ENCODE measurements at places on chromosomes 1 and 21. TPM values are rescaled to one million over a fixed set of nuclear protein-coding genes. Genes with fewer than 3 reads are reported as not detected.

LMOD1 gene
- total RNA-seq = 17.1 TPM

RIPPLY3 gene
- total RNA-seq = not detected

KCNH1 gene
- total RNA-seq = 41.3 TPM

RPE65 gene
- not detected for total RNA-seq

GJA9 gene
- not detected for total RNA-seq

SPATC1L gene
- 6.9 TPM for total RNA-seq

FAF1 gene
- 52.2 TPM for total RNA-seq

IVNS1ABP gene
- 91.6 TPM for total RNA-seq

BCL2L15 gene
- total RNA-seq = 0.36 TPM

TTC34 gene
- total RNA-seq = 0.29 TPM

DNA sequence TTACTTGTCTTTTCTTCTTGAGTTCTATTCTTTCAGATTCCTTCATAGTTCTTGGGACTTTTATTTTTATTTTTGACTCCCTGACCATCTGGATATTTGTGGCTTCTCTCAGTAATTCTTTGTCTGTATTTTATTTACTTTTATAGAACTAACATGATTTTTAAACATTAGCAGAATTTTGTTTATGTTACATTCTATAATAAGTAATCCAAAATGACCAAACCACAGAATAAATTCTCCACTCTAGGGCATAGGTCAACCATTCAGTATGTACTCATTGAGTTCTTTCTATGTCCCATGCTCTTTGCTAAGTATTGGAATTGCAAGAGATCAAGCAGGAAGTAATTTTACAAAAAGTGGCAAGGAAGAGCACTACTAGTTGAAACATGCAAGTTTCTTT, 969.0 kb downstream of the TTLL7 start:
- no peak overlapping the region for H3K27ac ChIP-seq
- no peaks in the 10 kb centered on the region for H3K36me3 ChIP-seq

- H3K27ac ChIP-seq = no peak overlapping the region
- DNase-seq = no peak
- no peak overlapping the region for H3K4me3 ChIP-seq
- no peaks in the 10 kb centered on the region for H3K4me1 ChIP-seq
Measured at GRCh38 chr1:166601650-166602278, 237.5 kb upstream of the POGK start.

DNA sequence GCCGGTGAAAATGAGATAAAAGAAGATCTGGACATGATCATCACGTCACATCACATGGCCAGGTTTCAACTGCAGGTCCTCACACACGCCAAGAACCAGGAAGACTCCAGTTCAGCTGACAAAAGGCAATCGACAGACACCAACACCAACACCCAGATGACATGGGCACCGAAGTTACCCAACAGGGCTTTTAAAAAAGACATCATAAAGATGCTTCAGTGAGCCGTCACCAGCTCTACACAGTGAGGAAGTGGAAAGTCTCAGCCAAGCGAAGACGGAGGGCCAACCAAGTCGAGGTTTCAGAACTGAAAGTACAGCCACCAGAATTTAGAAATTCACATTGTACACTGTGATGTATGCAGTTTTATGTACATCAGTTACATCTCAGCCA, 154.3 kb upstream of the COL6A1 start:
- no peaks in the 10 kb centered on the region for H3K36me3 ChIP-seq
- H3K27me3 ChIP-seq = peaks cover 27% of the 10 kb centered on the region
- no peak overlapping the region for H3K4me3 ChIP-seq
- no peak for DNase-seq
- H3K27ac ChIP-seq = no peak overlapping the region

- no peak overlapping the region for H3K4me3 ChIP-seq
- H3K27me3 ChIP-seq = no peaks in the 10 kb centered on the region
- no peaks in the 10 kb centered on the region for H3K36me3 ChIP-seq
- no peak overlapping the region for H3K27ac ChIP-seq
- no peaks in the 10 kb centered on the region for H3K4me1 ChIP-seq
Measured at GRCh38 chr1:71780681-71781080, 501.7 kb downstream of the NEGR1 start.

DNA sequence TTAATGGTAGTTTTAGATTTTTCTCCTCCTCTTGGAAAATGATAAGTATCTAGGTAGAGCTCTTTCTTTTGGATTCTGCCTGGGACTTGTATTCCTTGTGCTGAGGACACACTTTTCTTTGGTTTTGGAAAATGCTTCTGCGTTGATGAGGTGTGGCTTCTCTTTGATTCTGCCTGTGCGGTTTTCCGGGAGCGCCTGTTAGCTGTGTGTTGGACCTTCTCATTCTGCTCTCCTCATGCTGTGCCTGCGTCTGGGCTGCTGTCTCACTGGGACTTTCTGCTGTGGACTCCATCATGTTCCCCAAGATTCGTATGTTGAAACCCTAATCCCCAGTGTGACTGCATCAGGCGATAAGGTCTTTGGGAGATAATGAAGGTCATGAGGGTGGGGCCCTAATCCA, 21.0 kb downstream of the C1orf174 start:
- no peak overlapping the region for H3K4me3 ChIP-seq
- H3K36me3 ChIP-seq = peaks cover 14% of the 10 kb centered on the region
- H3K27me3 ChIP-seq = no peaks in the 10 kb centered on the region
- no peaks in the 10 kb centered on the region for H3K4me1 ChIP-seq
- no peak for DNase-seq

GRCh38 chr1:110800079-110800478, 72.9 kb upstream of the CD53 start:
- no peaks in the 10 kb centered on the region for H3K36me3 ChIP-seq
- H3K4me3 ChIP-seq = no peak overlapping the region
- no peaks in the 10 kb centered on the region for H3K27me3 ChIP-seq
- no peaks in the 10 kb centered on the region for H3K4me1 ChIP-seq

DNA sequence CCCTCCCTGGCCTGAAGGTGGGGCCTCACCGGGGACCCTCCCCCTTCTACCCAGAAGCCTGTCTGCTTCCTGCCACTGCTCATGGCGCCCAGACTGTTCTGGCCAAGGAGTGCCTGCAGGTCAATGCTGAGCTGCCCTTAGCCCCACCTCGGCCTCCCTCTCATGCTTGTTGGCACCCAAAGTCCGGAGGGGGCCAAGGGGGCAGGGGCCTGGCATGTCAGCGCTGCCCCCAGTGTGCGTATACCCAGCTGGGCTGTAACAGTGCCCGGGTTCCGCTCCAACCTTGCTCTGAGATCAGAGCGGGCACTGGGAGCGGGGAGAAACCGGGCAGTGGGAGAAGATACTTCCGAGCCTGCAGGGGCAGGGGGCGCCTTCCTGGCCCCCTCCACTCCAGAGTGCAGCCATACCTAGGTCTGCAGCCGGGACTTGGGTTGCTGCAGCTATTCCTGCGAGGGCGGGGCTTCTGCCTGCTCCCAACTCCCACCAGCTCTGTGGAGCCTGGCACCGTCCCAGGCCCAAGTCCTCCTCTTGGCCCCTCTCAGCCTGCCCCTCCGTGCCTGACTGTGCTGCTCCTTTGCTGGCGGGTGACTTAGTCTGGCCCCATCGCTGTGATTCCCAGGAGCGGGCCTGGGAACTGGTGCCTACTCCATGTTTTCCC, 21.4 kb upstream of the TGFB2 start:
- no peaks in the 10 kb centered on the region for H3K36me3 ChIP-seq
- H3K27ac ChIP-seq = no peak overlapping the region
- no peaks in the 10 kb centered on the region for H3K27me3 ChIP-seq
- no peak for DNase-seq

DNA sequence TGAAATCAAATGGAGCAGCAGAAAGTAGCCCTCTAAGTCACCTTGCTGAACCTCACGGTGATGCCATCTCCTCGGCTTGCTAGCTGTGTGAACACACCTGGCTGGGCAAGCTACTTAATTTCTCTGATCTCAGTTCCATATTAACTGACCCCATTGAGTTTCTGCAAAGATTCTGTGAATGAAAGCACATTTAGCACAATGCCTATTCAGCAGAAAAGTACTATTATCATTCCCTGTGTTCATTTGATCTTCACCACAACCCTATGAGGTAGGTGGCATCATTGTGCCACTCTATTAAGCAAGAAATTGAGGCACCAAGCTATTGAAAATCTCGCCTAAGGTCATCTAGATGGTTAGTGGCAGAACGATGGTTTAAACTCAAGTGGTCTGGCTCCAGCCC, 130.1 kb upstream of the HOOK1 start:
- no peaks in the 10 kb centered on the region for H3K27me3 ChIP-seq
- no peaks in the 10 kb centered on the region for H3K36me3 ChIP-seq
- no peak overlapping the region for H3K4me3 ChIP-seq
- peaks cover 2% of the 10 kb centered on the region for H3K4me1 ChIP-seq
- DNase-seq = no peak

- DNase-seq = no peak
- H3K27me3 ChIP-seq = no peaks in the 10 kb centered on the region
- H3K27ac ChIP-seq = no peak overlapping the region
- H3K36me3 ChIP-seq = no peaks in the 10 kb centered on the region
Measured at GRCh38 chr1:107430540-107431228, 289.8 kb downstream of the NTNG1 start.

GRCh38 chr1:95311762-95312161, 77.8 kb downstream of the RWDD3 start:
- no peaks in the 10 kb centered on the region for H3K4me1 ChIP-seq
- no peak overlapping the region for H3K4me3 ChIP-seq
- no peak for DNase-seq

GRCh38 chr1:85612704-85613361, 32.3 kb downstream of the CCN1 start:
- H3K27ac ChIP-seq = peak overlapping the region; percentile 99
- no peaks in the 10 kb centered on the region for H3K36me3 ChIP-seq
- no peaks in the 10 kb centered on the region for H3K27me3 ChIP-seq
- DNase-seq = peak; percentile 95
- H3K4me1 ChIP-seq = peaks cover 62% of the 10 kb centered on the region
- H3K4me3 ChIP-seq = peak overlapping the region; percentile 18

DNA sequence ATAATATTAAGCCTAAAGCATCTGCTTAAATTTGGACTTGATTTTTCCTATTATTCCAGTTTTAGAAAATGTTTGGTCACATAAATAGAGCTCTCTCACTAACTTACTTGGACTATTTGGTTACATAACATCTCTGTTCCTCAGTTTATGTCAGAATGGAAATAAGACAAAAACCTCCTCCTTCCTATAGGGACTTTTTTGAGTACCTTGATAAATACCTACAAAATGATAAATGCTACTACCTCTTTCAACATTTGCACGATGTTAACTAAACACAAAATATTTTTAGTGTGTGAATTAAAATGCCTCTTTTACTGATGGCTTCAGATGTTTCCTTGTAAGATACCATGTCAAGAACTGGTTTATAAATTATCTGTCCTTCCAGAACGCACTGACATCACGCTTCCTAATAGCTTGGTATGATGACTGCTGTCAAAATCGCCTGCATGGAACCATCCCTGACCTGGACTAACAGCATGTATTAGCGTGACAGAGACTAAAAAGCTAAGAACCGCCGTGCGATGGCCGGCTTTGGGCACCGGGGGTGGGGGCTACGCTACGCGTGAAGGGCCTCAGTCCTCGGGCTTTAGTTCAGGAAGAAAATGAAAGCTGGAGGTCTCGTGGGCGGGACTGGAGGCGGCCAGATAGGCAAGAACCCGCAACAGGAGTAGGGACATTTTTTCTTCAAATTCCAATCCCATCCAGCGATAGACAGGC, 133.2 kb upstream of the BARHL2 start:
- peak; percentile 73 for DNase-seq
- H3K36me3 ChIP-seq = no peaks in the 10 kb centered on the region
- peak overlapping the region; percentile 43 for H3K27ac ChIP-seq
- no peaks in the 10 kb centered on the region for H3K27me3 ChIP-seq

GRCh38 chr1:169312084-169312954, 55.3 kb downstream of the NME7 start:
- H3K36me3 ChIP-seq = no peaks in the 10 kb centered on the region
- DNase-seq = peak; percentile 87
- no peak overlapping the region for H3K4me3 ChIP-seq
- H3K27me3 ChIP-seq = no peaks in the 10 kb centered on the region
- peaks cover 11% of the 10 kb centered on the region for H3K4me1 ChIP-seq

GRCh38 chr21:46455575-46456385, 2.9 kb upstream of the DIP2A start:
- H3K27ac ChIP-seq = peak overlapping the region; percentile 48
- peaks cover 36% of the 10 kb centered on the region for H3K4me1 ChIP-seq
- H3K36me3 ChIP-seq = no peaks in the 10 kb centered on the region
- H3K27me3 ChIP-seq = no peaks in the 10 kb centered on the region

DNA sequence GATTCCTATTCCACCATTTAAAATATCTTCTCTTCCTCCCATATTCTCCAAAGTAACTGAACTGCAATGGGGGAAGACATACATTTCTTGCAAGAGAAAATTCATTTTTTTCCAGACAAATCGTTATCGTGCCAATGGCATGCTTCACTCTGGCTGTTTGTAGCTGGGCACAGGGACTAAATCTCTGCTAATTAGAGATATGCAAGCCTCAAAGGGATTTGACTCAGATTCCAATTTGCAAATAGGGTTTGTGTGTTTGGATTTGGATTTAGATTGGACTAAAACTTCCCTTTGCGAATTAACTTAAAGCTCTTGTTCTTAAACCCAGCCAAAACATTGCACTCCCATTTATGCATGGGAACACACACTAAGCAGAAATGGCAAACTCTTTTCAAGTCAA, 276.2 kb upstream of the DUSP10 start:
- H3K27me3 ChIP-seq = no peaks in the 10 kb centered on the region
- no peak overlapping the region for H3K27ac ChIP-seq
- H3K36me3 ChIP-seq = no peaks in the 10 kb centered on the region

GRCh38 chr1:225851805-225852204, 30.4 kb downstream of the TMEM63A start:
- DNase-seq = peak; percentile 69
- H3K36me3 ChIP-seq = peaks cover 28% of the 10 kb centered on the region
- H3K4me3 ChIP-seq = no peak overlapping the region
- no peaks in the 10 kb centered on the region for H3K27me3 ChIP-seq
- H3K4me1 ChIP-seq = no peaks in the 10 kb centered on the region

DNA sequence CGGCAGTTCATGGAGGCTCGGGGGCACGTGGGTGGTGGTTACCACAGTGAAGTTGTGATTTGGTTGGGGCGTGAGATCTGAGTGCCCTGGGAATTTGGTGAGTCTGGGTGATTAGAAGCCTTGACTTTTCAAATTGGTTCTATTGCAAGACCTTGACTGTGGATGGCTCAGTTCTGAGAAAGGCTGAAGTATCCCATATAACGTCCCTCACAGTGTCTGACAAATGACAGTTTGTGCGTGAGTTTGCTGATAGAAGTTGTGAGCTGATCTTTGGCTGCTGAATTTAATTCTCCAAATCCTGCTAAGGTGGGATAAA, 549 bp downstream of the MSH4 start:
- no peak overlapping the region for H3K27ac ChIP-seq
- no peaks in the 10 kb centered on the region for H3K27me3 ChIP-seq
- H3K36me3 ChIP-seq = peaks cover 47% of the 10 kb centered on the region
- no peaks in the 10 kb centered on the region for H3K4me1 ChIP-seq

DNA sequence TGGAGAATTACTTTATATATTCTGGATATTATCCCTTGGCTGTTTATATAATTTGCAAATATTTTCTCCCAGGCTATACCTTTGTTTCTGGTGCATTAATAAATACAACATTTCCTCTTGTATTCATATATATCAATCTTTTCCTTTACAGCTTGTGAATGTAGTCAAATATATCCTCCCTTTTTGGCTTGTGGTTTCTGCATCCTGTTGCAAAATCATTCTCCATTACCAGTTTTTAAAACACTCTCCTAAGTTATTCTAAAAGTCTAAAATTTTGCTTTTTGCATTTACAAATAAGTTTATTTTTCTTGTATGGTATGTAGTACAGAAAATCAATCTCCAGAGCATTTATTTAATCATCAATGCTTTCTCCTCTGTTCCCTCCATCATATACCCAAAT, 909.4 kb downstream of the ADGRL2 start:
- no peak overlapping the region for H3K4me3 ChIP-seq
- H3K36me3 ChIP-seq = no peaks in the 10 kb centered on the region
- H3K27me3 ChIP-seq = no peaks in the 10 kb centered on the region
- no peak for DNase-seq
- no peak overlapping the region for H3K27ac ChIP-seq

- DNase-seq = no peak
- no peaks in the 10 kb centered on the region for H3K27me3 ChIP-seq
- H3K4me3 ChIP-seq = no peak overlapping the region
- no peaks in the 10 kb centered on the region for H3K36me3 ChIP-seq
- no peak overlapping the region for H3K27ac ChIP-seq
Measured at GRCh38 chr1:117770981-117771531, 158.4 kb downstream of the GDAP2 start.

Measured in osteoblast (primary cell).